ENCODE measurements at places on chromosomes 7 and 10.

DNA sequence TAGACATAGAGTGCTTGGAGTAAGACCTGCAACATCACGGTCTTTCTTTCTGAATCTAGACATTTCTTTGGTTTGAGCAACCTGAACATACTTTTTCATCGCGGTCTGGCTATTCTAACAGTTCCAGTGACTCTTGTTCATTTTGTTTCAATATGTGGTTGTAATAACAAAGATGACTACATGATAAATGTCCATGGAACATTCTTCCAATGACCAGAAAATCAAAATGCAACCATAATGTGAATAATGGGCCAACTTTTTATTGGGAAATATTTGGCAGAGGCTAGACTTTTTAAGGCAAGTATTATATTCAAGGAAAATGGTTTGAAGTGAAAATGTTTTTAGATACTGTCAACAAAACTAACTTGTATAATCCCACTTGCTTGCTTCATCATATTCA lies 282.5 kb downstream of the INHBA start:
- DNase-seq: no peak

DNA sequence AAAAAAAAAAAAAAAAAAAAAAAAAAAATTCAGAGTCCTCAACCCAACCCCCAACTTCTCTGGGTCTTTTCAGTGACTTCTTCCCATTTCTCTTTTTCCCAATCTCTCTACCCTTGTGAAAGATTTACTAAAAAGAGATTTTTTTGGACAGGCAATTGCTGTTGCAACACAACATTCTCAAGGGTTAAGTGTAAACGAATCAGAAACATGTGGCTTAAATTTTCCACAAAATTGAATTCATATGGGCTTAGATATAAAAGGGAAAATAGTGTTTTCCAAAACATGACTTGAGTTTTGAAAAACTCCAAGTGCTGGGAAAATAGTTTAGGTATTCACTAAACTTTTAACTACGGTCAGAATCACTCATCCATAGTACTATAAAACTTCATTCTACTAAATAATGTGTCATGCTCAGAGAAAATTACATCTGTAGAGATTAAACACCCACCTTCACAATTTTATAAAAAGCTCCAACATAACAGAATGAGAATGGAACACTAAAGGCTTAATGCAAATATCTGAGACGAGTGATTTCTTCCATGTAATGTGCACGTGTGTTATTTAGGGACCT lies 643.1 kb downstream of the PARD3 start:
- DNase-seq: no peak

DNA sequence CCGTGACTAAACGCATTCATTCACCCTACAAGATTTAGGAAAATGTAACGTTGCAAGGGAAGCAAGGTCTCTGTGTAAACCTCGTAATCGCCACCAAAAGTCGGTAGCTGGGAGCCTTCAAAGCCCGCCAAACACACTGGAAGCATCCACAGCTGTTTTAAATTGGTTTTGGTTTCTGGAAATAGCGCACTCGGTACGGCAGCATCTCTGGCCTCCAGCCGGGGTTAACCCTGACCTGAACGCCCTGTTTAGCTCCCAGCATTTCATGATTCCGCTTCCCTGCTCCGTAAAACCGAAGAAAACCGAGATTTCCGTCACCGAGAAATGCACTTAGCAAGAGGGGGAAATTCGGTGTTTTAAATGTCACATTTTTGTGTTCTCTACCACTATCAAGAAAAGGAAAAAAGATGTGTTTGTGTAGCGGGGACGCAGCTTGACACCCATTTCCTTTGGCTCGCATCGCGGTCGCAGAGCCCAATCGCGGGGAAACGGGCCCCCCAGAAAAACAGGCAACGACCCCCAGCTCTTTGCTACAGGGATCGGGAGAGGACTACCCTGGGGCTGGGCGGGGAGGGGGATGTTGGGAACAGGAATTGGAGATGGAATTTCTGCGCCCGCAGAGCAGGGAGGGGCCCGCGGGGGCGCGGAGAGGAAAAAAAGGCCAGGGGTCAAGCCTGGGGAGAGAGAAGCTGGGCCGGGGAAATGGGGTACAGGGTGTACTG lies 646 bp downstream of the SGCE start:
- peak; percentile 56 for DNase-seq

DNA sequence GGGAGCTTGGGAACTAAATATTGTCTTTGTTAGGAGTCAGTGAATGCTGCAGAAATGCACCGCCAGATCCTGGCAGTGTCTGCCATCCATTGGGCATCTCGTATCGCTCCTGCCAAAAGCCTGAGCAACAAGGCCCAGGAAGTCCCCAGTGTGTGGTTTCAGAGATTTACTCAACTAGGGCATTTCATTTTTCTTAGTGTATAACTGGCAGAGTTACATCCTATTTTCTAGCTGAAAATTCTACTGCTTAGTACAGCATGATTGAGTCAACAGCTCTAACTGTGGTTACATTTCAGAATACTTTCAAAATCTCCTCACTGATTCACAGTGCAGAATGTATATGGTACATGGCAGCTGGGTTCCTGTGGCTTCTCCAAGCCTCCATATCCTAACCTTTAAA lies 95.8 kb upstream of the CREB5 start:
- DNase-seq: no peak

GRCh38 chr10:100889546-100889945 lies 23.2 kb upstream of the SLF2 start:
- no peak for DNase-seq

- DNase-seq: no peak
These were observed 278.0 kb upstream of the KLF14 start for GRCh38 chr7:131011976-131012375.

DNA sequence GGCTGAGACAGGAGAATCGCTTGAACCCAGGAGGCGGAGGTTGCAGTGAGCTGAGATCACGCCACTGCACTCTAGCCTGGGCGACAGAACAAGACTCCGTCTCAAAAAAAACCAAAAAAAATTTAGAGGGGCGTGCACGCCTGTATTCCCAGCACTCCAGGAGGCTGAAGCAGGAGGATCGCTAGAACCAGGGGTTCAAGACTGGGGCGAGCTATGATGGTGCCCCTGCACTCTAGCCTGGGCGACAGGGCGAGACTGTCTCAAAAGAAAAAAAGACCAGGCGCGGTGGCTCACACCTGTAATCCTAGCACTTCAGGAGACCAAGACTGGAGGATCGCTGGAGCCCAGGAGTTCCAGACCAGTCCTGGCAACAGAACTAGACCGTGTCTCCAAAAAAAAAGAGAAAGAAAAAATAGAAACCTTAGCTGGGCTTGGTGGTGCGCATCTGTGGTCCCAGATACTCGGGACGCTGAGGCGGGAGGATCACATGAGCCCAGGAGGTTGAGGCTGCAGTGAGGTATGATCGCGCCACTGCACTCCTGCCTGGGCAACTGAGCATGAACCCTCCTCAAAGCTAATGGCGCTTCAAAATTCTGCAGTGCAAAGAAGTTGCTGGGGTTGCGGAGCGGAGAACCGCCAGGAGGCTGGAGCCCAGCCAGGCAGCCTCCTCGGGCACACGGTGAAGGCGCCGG lies 382 bp upstream of the MBLAC1 start:
- no peak for DNase-seq

GRCh38 chr7:128795129-128795528 lies 3.4 kb downstream of the CCDC136 start:
- DNase-seq: no peak

DNA sequence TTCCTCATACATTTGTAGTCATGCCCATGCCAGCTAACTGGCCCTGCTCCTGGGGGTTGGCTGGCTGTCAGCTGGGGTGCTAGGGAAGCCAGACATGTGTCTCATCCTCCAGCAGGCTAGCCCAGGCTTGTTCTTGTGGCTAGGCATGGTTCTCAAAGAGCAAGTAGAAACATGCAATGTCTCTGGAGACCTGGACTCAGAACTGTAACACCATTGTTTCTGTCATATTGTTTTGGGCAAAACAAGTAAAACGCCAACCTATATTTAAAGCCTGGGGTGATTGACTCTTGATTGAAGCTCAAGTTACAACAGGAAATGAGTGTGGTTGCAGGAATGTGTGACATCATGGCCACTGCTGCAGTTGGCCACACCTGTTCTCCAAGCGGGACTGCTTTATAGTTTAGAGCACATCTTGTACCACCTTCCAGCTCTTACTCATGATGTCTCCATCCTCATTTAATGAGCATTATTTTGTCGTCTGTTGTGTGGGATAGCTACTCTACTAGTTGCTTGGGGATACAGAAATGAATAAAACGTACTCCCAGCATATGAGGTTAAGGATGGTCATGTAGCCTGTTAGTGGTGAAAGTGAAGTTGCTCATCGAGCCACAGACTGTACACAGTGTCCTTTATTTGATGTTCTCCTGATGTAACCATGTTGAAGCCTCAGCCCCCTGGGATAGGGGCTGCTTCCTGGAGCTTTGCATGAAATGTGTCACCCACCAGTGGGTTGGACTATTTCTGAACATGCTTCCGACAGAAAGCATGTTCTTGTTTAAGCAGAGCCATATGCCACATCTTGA lies 168.4 kb downstream of the SORCS3 start:
- no peak for DNase-seq

DNA sequence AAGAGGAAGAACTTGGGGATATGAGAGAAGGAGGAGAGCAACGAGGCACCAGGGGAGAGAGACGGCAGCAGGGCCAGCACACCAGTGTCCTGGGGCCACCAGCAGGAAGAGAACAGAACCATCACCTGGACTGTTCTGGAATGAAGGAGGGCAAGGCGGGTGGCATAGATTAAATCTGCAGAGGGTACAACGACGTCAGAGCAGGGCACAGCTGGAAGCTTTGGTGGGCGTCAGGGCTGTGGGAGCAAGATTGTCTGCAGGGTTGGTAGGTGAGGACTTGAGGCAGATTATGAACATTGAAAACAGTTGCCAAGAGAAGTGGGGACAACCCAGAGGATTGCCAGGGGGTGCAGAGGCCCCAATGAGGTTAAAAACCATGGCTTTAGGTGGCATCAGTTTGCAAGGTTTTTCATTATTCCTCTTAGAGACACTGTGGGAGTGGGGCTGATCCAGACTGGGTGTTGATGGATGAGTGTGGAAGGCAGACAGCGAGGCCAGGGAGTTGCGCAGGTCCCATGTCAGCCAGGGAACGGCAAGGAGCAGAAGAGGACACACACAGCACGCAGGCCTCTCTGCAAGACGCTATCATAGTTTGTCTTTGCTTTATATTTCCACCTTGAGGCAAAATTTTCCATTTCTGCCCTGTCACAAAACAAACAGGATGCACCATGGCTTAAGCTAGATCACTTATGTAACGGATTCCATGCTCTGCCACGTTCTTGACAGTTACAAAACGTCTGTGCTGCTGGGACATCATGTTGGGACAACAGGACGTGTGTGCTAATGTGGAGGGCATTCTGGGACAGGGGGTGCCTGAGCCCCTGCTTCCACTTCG lies 52.5 kb upstream of the LEP start:
- no peak for DNase-seq

GRCh38 chr7:25727446-25727845 lies 424.6 kb upstream of the NFE2L3 start:
- no peak for DNase-seq

DNA sequence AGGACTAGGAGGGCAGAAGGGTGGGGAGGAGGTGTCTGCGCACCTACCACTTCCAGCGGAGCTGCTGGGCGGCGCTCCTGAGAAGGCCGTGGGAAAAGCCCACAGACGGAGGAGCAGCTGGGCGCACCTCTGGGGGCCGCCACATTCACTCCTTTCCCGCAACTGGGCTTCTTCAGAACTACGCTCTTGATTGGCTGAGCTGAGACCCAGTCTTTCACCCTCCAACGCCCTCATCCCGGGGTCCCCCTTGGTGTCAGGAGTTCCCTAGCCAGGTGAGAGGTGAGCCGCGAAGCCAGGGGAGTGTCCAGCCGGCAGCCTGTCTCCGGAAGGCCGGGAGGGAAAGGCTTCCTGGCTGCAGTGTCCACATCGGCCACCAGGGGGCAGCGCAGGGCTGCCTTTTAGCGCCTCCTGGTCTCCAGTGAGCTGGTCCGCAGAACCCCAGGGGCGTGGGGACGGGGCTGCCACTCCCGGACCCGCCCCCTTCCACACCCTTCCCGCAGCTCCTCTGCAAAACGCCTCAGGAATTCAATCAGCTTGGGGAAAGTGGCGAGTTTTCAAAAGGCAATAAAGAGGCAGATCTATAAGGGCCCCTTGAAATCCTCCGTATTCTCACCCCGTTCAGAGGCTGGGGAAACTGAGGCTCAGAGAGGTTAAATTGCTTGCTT lies 98.8 kb downstream of the CHST15 start:
- DNase-seq: peak; percentile 26

- no peak for DNase-seq
These were observed 64.7 kb upstream of the ITGB1 start for GRCh38 chr10:33022691-33023090.

GRCh38 chr7:138538518-138538917 lies 78.5 kb downstream of the TRIM24 start:
- DNase-seq: no peak

DNA sequence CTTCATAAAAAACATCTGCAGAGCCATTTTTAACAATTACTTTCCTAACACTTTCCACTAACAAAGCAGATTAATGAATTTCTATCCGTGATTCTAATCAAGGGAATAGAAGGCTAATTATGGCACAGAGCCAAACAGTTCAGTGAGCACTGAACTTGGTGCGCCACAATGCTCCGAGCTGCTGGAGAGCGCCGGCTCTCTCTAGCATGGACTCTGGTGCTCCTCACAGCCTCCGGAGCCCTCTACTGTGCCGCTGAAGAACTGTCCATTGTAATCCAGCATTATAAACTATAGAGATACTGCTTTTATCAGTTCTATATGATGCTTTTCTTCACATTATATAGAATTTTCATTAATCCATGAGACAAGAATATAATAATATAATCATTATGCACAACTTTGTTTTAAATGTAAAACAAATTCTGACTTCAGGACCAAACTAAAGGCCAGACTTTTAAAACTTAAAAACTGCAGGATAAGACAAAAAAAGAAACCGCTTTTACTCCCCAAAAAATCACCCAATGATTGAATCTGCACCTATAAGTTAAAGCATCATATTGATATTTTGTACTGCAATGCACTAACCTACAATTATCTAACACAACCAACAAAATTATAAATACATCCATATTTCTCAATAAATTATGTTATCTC lies 123.6 kb downstream of the RNF32 start:
- DNase-seq: peak; percentile 30

DNA sequence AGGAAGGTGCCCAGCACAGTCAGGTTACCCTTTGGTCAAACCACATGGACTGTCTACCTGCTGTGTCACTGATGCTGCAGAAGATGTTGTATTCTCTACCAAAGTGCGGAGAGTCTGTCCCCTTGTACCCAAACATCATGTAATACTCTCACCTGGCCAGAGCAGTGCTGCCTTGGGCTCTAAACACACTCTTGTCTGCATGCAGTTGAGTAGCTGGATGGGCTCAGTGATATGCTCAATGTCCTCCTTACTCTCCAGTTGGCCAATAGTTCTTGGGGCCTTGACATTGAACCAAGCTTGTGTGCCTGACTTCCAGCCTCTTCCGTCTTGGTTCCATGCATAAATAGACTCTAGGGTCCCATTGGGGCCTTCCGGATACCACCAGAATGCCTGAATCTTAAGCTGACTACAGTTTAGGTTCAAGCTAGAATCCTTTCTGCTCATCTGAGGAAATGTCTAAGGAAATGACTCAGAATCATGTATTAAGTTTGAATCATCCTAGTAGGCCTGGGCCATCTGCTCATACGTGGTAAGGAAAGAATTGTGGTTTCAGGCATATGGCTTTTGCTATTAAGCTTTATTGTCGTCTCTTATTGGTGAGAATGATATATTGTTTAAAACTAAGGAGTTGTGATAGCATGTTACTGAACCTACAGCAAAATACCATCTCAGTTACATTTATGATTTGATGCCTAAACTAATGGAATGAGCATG lies 118.0 kb downstream of the OTUD1 start:
- DNase-seq: no peak

- DNase-seq: no peak
These were observed 119.1 kb downstream of the NKX6-2 start for GRCh38 chr10:132666705-132667341.

GRCh38 chr7:121824276-121824675 lies 48.7 kb upstream of the PTPRZ1 start:
- no peak for DNase-seq

GRCh38 chr10:28359334-28359733 lies 56.5 kb upstream of the MPP7 start:
- no peak for DNase-seq
